ENCODE measurements at places on chromosomes 1 and 21. TPM values are rescaled to one million over a fixed set of nuclear protein-coding genes. Genes with fewer than 3 reads are reported as not detected.

The ELAPOR1 gene
- total RNA-seq: 0.29 TPM

The ARMH1 gene
- not detected for total RNA-seq

The PROK1 gene
- not detected for total RNA-seq

The STYXL2 gene
- total RNA-seq: not detected

The RNU1-1 gene
- total RNA-seq: under 0.01 TPM

The DUSP23 gene
- total RNA-seq: 40.3 TPM

The DNASE2B gene
- total RNA-seq: not detected

The RAD54L gene
- total RNA-seq: 1.3 TPM

The OR14K1 gene
- not detected for total RNA-seq

The BRINP2 gene
- not detected for total RNA-seq

The COL11A1 gene
- 0.12 TPM for total RNA-seq

The CD52 gene
- total RNA-seq: not detected

The RAB3B gene
- total RNA-seq: 11.4 TPM

The FMO2 gene
- total RNA-seq: not detected

The PRR9 gene
- not detected for total RNA-seq

Data from glomerular endothelial cell (primary cell).